ENCODE measurements at places on chromosomes 13 and 19.

DNA sequence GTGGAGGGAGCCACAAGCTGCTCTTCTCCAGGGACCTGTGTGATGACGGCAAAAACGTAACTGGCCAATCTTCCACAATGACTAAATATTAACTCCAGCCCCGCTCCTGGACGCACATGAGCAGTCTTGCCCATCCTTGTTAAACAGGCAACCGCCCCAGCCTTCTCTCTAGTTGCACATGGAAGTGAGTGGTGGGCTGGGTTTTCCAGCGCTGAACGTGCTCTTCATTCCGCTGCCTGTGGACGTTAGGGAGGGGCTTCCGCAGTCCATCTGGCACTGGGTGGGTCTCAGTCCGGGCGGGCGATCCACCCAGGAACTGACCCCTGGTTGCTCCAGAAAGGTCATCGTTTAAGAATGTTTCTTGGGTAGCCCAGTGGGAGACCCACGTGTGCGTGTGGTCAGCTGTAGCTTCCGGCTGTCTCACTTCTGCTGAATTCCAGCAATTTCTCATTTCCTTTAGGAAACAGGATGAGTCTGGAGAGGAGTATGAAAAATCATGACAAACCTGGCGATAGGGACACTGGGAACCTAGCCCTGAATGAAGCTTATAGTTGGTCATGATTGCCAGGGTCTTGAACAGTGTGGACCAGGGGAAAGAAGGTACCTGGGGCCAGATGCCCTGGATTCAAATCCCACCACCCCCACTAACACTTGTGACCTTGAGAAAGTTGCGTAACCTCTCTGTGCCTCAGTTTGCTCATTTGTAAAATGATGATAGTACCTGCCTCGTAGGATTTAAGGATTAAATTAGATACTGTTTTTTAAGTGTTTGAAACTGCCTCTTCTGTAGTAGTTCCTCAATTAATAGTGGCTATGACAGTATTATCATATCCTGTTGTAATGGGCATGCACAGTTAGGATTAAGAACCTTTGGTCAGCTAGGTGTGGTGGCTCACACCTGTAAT is 92.6 kb downstream of the SIPA1L3 start:
- DNase-seq = peak; percentile 99

DNA sequence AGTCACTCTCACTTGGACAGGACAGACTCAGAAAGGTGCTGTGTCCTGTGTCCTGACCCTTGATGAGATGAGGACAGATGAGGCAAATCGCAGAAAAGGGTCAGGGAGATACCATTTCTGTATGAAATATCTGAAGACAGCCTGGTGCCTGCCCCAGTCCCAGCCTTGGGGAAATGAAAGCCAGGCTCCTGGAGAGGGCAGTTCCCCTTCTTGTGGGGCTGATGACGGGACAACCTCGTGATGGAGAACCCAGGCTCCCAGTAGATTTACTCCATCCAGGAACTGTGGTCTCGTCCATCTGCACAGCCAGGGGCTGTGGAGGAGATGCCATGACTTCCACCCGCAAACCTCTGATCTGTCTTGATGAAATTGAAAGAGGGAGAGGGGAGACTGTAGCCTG is 13.8 kb downstream of the LILRB1 start:
- DNase-seq = no peak

GRCh38 chr19:48608798-48609263 is 2.3 kb downstream of the SPACA4 start:
- DNase-seq = peak; percentile 69

DNA sequence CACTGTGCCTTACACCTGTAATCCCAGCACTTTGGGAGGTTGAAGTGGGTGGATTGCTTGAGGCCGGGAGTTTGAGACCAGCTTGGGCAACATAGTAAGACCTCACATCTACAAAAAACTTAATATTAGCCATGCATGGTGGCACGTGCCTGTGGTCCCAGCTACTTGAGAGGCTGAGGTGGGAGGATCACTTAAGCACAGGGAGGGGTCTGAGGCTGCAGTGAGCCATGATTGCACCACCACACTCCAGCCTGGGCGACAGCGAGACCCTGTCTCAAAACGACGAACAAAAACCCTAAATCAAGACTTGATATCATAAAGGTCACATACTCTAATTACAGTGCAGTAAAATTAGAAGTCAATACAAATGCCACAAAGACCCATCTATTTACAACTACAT is 17.4 kb downstream of the SLC7A9 start:
- no peak for DNase-seq

DNA sequence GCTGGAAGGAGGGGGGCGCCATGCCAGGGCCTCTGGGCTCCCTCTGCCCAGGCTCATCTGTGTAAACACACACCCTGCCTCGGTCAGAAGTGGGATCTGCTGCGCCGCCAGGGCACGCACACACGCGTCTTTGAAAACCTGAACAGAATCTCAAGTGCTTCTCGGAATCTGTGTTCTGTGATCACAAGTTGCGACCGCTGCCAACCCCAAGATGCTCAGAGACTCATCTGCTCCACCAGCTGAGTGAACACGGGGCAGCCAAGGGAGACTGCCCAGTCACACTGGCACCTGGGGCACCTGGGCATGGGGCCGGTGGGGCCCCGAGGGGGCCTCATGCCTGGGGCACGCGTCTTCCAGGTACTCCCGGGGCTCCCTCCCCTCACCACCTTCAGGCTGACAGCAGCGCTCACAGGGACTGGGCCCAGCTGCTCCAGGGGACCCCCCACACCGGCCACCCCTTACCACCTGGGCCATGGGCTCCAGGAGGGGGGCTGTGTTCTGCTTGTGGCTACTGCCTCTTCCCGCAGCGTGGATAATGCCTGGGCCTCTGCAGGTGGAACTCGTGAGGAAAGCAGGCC is 59.0 kb downstream of the KLF2 start:
- no peak for DNase-seq

- DNase-seq = no peak
Observed at GRCh38 chr19:38892841-38893240, 6.6 kb downstream of the SIRT2 start.

- DNase-seq = no peak
Observed at GRCh38 chr13:96544957-96545356, 449.3 kb downstream of the OXGR1 start.

DNA sequence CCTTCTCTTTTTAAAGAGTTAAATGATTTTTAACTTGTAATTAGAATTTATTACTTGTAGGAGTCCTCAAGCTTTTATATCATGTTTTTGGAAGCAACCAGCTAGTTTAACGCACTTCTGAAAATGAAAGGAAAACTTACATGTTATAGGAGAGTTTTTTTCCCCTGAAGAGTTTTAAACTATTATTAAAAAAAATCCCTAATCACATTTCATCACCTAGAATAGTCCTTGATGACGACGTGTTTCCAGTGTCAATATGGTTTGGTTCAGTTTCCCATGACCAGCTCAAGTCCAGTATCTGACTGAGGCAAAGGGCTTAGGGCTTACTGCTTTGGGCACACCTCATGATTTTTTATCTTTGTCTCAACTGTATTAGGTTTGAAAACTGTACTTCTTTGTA is 36.0 kb downstream of the URI1 start:
- DNase-seq = no peak

DNA sequence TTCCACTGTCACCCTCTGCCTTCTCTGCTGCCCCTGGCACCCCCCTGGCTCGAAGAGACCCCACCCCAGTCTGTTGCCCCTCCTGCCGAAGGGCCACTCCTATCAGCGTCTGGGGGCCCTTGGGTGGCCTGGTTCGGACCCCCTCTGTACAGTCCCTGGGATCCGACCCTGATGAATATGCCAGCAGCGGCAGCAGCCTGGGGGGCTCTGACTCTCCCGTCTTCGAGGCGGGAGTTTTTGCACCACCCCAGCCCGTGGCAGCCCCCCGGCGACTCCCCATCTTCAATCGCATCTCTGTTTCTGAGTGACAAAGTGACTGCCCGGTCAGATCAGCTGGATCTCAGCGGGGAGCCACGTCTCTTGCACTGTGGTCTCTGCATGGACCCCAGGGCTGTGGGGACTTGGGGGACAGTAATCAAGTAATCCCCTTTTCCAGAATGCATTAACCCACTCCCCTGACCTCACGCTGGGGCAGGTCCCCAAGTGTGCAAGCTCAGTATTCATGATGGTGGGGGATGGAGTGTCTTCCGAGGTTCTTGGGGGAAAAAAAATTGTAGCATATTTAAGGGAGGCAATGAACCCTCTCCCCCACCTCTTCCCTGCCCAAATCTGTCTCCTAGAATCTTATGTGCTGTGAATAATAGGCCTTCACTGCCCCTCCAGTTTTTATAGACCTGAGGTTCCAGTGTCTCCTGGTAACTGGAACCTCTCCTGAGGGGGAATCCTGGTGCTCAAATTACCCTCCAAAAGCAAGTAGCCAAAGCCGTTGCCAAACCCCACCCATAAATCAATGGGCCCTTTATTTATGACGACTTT is 2.0 kb downstream of the ZFP36 start:
- DNase-seq = peak; percentile 58

DNA sequence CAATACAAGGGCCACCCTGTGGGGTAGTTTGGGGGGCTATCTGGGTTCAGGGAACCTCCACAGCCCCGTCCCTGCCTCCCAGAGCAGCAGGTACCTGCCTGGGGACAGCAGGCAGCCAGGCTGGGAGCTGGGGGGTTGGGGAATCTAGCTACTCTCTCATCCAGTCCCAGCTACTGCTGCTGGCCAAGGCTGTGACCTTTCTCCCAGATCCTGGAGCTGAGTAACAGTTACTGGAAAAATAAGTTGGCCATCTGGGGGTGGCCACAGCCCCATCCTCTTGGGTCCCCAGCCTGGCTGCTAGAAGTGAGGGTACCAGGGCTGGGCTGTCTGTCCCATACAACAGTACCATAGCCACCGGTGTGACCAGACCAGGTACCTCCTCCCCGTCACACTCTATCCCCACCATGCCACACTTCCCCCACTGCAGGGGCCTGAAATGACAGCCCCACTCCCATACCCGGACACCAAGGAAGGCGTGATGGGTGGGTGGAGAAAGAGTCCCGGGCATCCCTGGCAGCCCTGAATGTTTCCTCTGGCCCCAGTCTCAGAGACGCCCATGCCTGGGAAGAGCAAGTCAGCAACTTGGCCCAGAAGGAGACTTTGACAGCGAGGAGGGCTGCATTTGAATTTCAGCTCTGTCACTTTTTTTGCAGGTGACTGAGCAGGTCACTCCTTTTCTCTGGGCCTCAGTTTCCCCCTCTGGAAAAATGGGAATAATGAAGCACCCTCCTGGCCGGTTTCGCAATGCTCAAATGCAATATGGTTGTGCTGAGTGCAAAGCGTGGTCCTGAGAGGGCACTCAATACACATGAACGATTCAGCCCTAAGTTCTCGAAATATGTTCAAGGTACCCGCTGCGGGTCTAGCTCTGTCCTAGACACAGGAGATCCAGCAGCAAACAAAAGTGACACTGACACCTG is 30.7 kb upstream of the NFIC start:
- DNase-seq = peak; percentile 50

GRCh38 chr19:33287438-33287837 is 14.9 kb downstream of the CEBPA start:
- no peak for DNase-seq

DNA sequence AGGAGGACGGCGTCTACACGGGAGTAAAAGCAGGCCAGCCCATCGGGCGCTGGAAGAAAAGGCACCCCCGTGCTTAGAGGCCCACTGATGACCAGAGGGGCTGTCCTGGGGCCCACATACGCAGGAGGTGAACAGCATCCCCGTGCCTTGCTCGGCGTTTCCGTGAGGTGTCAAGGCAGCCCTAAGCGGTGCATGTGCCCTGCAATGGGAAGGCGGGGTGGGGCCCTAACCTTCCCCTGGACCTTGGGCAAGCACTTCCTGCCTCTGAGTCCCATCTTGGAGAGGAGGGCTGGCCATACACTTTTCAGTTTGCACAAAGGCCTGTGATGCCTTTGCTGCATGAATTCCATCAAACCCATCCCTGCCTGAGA is 47.8 kb upstream of the ATP11A start:
- no peak for DNase-seq

DNA sequence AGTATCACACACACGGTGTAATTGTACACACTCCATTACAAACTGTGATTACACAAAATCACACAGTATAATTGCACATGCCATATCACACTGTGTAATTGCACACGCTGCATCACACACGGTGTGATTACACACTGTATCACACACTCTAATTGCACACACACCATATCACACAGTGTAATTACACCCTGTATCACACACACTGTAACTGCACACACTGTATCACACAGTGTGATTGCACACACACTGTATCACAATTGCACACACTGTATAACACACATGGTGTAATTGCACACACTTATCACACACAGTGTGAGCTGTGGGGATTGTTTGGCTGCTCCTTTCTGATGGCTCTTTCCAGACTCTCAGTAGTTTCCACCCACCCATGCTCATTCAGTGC is 162.6 kb upstream of the SGCG start:
- DNase-seq = no peak

DNA sequence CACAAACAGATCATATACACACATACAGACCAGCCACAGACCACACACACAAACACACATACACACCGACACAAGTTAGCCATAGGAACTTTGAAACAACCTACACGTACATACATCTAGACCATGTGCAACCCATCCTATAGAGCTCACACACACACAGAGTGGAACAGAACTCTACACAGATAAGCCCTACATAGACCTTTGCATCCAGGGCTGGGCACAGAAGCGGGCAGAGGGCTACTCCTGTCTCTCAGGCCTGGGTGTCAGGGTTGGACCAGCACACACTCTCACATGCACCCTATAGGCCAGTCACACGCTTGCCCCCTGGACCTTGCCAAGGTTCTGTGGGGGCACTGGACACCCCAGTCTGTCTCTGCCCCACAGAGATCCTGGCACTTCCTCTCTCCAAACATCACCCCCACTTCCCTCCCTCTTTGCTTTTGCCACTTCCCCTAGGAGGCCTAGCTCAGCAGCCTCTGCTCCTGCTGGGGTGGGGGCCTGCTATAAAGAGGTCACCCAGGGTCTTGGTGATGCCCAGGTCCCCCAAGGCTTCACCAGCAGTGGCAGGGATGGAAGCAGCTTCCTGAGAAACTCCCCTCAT is 5.8 kb upstream of the JUNB start:
- DNase-seq = no peak

DNA sequence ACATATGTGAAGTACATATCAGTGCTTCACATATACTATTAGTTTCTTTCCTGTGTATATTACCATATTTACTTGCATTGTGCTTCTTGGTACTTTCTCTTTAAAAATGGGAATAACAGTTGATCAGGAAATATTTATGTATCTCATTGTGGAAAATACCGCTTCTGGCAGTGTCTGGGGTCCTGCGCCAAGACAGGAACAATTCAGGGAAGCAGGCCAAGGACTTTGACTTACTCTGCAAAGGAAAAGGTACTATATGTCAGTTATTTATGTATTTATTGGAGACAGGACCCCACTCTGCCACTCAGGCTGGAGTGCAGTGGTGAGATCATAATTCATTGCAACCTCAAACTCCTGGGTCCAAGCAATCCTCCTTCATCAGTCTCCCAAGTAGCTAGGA is 57.7 kb upstream of the NBEA start:
- no peak for DNase-seq

All from EL (cell line).